ENCODE measurements at places on chromosomes 12 and 14.

DNA sequence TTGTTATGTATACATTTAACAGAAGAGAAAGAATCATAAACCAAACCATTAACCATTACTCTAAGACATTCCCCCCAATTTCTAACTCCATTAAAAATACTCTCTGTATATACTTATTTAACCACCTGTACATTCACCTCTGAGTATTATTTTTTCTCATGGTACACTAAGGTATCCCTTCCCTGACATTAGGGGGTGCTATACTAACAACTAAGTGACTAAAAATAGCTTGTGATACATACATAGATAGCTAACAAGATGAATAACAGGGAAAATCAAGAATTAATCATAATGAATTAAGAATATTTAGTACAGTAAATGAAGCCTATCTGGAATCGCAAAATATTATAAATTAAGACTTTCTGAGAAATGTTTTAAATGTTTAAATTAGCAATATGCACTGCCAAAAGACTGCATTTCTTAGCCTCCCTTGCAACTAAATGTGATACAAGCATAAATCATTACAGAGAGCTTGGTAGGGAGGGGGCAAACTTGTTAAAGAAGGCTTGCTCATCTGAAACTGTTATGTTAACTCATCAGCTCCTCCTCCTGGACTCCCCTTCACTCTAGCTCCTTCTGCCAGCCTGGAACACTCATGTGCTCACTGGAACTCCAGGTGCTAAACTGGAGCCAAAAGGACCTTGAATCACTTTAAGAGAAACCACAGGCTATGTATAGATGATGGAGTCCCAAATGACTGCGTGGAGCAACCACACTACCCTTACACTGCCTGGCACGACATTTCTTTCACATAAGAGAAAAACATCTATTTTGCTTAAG, 14.9 kb downstream of the C2CD5 start:
- DNase-seq, result peak; percentile 9

DNA sequence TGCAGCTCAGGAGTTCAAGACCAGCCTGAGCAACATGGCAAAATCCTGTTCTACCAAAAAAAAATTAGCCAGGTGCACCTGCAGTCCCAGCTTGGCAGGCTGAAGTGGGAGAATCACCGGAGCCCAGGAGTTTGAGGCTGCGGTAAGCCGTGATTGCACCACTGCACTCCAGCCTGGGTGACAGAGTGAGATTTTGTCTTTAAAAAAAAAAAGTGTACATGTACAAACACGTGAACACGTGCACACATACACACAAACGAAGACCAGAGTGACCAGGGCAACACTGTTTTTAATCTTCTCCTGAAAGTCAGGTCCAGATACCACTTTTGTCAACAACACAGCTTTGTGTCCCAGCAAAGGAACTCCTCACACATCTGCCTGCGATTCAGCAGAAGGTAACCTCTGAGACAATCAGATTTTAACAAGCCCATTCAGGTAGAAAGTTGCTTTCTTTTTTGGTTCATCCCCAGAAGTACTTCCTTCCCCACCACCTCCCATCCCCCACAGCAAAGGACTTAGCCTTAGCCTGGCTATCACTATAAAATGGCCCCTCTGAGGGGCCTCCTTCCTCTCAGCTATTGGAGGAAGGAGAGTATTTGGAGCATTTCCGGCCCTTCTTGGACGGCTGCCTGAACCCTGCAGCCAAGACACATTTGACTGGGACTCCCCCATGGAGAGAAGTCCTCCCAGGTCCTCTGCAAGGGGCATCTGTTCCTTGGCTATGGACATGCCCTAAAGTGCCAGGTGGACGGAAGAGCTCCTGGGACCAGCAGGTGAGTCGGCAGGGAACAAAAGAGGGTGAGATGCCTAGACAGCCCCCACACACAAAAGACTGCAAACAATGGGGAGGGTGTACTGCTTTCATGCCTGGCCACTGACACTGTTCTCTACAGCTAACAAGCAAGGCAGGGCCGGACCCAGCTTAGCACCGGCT, 9.8 kb downstream of the CTDSP2 start:
- DNase-seq, result peak; percentile 78

DNA sequence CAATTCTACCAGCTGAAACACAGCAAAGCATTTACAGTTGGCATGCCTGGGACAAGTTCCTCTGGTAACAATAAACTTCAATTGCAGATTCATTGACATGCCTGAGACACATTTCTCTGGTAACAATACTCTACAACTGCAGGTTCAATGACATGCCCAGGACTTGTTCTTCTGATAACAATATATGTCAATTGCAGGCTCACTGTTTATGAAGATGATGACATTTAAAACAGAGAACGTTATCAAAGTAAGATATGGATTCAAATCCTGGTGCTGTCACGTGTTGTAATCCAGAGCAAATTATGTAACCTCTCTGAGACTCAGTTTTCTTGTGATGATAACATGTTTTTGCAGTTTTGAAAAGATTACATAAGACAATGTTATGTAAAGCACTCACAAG, 20.5 kb downstream of the KITLG start:
- peak; percentile 74 for DNase-seq

DNA sequence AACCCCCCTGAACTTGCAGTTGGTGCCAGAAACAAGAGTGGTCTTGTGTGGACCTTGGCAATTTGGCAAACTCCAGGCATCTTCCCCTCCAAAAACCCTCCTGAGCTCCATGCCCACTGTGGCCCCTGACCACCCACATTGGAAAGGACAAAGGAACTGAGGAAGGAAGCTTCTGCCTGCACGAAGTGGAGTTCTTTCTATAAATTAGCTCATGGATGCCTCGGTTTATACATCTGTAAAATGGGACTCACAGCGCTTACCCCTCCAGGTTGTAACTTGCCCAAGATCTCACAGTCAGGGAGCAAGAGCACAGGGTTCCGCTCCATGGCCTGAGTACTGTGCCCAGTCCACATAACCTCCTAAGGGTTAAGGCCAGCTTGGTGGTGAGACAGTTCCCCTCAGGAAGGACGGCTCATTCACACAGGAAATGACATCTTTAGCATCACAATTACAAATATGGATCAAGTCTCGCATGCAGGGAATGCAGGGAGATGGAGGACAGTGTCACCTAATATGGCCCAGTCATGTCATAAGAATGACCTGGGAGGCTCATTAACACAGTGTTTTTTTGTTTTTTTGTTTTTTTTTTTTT, 66.6 kb downstream of the CLMN start:
- no peak for DNase-seq

- no peak for DNase-seq
Measured at GRCh38 chr12:89279499-89279898, 72.8 kb downstream of the DUSP6 start.

GRCh38 chr12:125210104-125210755, 145.0 kb downstream of the AACS start:
- no peak for DNase-seq

DNA sequence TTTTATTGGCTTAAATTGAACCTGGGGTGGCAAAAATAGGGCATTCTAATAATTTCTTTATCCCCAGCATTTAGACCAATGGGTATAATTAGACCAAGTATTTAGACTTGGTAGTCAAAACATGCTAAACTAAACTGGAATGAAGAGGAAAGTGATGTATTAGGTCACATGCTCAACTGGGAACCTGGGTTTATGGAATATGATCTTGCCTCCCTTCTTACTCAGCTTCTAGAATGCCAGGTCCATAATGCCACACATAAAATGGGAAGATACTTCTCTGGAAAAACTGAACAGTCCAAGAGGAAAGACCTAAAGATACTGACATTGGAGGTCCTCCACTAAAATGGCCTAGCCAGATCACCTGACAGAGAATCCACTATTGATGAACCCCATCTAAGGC, 6.2 kb upstream of the BIN2 start:
- DNase-seq, result no peak

- peak; percentile 71 for DNase-seq
Measured at GRCh38 chr14:53539489-53540126, 386.5 kb upstream of the DDHD1 start.

GRCh38 chr14:102469261-102469660, 40.3 kb downstream of the ANKRD9 start:
- DNase-seq, result no peak

GRCh38 chr14:101054671-101055070, 151.1 kb upstream of the RTL1 start:
- no peak for DNase-seq

DNA sequence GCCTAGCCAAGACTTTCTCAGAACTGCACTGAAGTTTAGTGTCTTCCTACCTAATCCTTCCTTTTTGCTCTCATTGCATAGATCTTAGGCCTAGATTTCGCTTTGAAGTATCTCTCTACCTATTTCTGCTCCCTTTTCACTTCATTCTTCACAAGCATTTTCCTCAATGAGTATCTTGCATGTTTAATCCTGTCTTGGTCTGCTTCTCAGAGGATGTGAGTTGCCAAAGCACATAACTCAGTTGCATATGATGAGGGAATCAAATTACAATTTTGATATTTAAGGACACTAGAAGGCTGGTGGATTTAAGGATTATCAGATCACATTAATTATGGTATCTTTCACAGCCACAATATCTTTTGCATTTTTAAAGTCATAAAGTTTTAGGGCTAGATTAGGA, 195.5 kb upstream of the DAAM1 start:
- DNase-seq, result no peak

DNA sequence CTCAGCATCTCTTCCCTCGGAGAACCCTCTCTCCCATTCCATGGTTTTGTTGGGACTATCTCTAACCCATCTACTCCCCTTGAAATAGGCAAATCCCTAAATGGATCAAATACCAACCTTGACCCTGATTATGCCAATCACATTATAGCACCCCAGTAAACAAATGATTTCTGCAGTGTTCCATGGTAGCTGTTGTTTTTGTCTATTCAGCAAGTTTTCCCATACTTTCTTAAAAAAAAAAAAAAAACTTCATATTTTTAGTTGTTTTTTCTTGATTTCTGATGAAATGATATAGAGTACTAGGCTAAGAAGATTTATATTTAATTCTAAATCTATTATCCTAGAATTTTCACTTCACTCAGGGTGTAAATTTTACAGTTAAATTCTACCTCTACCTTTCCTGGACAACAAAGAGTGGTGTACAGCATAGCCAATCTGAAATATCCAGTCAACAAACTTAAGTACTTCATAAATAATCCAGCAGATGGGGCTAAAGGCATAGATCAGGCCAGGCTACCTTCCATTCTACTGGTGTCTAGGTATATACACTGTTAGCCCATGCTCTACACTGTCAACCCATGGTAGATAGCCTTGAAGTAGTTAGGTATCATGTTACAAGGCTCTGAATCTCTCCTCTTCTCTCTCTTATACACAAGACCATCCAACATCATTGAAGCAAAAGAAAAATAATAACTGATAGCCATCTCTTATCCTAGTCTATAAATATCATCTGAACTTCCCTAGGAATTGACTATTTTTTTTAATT, 82.2 kb downstream of the PLEKHG7 start:
- DNase-seq, result peak; percentile 70

GRCh38 chr12:7581046-7581445, 77.5 kb upstream of the CD163 start:
- DNase-seq, result no peak

GRCh38 chr12:126760092-126760491, 1506.9 kb upstream of the TMEM132C start:
- no peak for DNase-seq

- DNase-seq, result peak; percentile 21
Measured at GRCh38 chr14:74415115-74415437, 10.9 kb downstream of the SYNDIG1L start.

DNA sequence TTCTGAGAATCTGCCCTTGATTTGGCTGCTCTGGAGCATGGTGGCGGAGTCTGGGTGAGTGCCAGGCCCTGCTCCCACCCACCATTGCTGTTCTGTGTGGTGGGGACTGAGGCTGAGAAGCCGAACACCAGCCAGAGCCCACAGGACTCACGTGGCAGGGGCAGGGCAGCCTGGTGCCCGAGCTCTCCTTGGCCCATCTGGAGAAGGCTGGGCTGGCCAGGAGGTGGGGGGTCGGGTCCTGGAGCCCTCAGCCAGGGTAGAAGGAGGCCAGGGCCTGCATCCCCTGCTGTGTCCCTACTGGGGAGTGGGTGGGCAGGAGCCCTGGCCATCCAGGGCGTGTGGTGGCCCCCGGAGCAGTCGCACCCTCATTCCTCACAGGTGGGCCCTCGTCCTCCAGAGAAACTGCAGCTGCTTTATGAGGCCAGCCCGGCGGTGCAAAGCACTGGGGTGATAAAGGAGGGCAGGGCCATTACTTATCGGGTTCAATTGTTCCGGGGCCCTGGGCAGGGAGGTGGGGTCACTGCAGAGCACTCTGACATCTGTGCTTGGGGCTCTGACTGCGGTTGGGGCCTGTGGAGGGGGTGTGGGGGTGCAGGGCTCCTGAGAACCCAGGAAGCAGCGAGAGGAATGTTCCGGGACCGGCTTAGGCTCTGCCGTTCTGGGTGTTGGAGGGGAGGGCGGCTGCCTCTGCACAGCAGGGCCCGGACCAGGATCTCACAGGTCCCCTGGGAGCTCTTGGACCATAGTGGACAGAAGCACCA, 217.5 kb upstream of the C14orf180 start:
- DNase-seq, result peak; percentile 91

DNA sequence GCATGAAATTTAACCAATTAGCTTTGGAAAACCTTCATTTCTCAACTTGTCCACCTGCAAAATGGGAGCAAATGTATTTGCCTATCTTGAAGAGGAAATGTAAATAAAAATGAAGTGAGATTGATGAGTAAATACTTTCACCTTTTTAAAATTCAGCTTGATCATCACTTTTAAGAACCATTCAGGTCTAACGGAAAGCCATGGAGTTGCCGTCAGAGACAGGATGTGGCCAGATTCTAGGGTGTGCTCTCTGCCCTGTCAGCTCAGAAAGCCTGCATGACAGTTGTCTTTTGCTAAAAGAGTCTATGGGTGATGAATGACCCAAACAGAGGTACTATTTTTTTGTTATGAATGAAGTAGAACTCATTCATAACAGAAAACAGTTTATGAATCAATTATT, 104.3 kb upstream of the SLC35F4 start:
- no peak for DNase-seq

DNA sequence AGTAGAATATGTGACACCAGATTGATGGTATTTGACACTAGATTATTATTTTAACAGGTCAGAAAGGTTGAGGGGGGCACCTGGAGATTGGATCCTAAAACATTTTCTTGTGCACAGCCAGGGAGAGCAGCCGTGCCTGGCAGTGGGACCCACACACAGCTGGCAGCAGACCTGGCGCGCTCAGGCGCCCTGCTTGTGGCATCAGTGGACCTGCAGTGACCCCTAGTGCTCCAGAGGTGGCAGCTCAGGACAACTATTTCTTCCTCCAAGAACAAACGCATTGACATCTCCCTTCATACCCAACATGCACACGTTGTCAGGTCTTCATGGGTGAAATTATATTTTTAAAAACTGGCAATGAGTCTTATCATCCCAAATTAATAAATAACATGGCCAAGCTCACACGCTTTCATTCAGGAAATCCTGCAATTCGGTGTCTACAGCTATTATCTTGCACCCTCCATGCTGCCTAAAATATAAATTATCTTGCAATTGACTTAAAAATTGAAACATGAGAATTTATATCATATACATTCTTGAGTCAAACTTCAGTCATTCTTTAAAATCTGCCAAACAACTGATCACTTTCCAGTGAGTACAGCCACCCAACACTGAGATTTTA, 7.7 kb upstream of the TMEM132D start:
- peak; percentile 48 for DNase-seq

DNA sequence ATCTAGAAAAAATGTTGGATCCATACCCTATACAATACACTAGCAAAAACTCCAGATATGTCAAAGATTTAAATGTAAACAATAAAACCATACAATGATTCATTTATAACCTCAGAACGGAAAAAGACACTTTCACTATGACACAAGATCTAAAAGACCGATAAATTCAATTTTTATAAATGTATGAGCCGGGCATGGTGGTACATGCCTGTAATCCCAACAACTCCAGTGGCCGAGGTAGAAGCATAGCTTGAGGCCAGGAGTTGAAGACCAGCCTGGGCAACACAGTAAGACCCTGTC, 2.5 kb upstream of the SOS2 start:
- no peak for DNase-seq
